ENCODE measurements at places on chromosomes 7 and 10.
A peak's percentile ranks its signal among the peaks of the same experiment; 100 is the strongest.

DNA sequence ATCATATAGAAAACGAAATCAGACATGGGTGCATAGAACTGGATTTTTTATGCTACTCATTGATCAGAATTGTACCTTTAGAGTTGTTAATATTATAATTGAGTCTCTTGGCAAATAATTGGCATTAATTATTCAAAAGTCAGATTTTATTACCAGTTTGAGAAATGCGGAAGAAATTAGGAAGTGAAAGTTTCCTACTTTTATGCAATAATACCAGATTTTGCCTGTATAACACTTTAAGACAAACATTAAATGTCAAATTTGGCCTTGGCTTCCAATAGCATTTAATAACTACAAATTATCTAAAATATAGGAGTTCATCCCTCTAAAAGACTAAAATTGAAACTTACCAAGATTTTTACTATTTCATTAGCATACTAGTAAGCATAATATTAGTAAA is 6.8 kb upstream of the TFEC start:
- no peak for DNase-seq

GRCh38 chr10:74165530-74165901 is 14.5 kb downstream of the ADK start:
- DNase-seq, result no peak

DNA sequence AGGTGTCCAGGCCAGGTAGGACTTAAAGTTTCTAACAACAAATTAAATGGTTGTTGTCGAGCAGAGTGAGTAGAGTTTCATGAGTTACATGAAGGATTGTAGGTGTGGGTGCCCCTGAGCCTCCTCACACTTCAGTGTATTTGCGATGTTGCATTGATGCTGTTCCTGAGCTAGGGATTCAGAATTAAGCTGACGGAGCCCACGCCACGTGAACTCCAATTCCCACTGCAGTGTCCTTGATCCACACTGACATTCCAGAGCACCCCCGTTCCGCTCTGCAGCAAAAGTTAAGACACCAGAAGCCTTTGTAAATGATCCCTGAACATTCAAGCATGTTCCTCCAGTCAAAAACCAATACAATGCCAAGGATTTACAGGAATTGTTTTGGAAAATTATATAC is 78.8 kb upstream of the SEC61G start:
- DNase-seq, result no peak

GRCh38 chr7:114943953-114944744 is 22.3 kb downstream of the MDFIC start:
- no peak for DNase-seq

DNA sequence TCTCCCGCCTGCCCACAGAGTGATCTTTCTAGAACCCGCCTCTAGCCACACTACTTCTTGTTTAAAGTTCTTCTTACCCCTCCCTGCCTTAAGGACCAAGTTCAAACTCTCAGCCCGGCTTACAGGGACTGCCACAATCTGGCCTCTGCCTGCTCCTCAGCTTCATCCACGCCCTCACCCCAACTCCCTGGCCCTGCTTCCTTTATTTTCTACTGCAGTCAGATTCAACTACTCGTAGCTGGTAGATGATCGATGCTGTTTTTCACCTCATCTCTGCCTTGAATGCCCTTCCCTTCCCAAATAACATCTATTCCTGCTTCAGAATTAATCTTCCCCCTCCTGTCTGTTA is 508.5 kb downstream of the RPS24 start:
- no peak for DNase-seq

- no peak for DNase-seq
These were observed 137.6 kb upstream of the THSD7A start for GRCh38 chr7:11969643-11970042.

DNA sequence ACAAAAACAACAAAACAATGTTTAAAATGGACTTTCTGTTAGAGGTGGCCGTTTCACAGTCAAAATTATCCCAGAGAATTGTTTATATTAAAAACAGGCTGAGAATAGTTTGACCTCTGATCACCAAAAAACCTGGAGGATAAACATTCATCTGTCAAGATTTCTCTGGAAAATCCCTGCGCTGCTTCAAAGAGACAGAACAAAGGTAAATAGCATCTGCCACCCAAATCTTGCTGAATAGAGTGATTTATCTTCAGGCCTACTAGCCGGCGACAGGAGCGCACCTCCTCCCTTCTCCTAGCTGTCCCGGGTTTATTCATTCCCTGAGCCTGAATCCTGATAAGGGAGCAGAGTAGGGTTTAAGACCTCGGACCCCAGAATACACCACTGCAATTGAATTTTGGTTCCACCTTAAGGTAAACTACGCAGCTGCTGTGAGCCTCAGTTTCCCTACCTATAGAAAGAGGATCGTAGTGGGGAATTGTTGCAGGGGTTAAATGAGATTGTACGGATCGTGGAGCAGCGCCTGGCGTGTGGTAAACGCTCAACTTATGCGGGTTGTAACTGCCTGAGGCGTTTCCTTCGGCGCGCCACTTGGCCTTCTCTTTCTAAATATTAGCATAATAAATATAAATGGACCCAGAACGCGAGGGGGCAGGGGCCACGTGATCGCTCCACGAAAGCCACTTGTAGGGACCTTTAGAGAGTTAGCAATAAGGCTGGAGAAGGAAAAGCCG is 498 bp upstream of the ST7 start:
- DNase-seq, result peak; percentile 26

DNA sequence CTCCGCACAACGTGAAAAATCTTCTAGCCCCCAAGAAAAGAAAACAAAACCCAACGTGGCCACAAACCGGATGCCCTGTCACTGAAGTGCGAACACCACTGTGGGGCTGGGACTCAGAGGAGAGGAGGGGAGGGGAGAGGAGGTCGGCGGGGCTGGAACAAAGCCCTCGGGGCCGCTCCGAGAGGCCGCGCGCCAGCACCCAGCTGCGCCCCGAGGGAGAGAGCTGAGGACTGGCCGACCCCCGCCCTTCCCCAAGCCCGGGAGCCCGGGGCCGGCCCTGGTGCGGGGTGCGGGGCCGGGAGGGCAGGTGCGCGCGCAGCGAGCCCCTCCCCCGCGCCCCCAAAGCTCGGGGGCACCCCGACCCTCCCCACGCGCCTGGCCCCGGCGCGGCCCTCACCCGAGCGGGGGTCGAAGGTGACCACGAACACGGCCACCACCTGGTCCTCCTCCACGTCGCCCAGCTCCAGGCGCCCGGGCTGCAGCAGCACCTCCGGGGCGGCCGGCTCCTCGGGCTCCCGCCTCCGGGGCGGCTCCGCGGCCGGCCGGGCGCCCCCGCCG is 398 bp downstream of the DENND11 start:
- peak; percentile 8 for DNase-seq

- DNase-seq, result no peak
These were observed 450.6 kb upstream of the SORCS1 start for GRCh38 chr10:107614939-107615685.

DNA sequence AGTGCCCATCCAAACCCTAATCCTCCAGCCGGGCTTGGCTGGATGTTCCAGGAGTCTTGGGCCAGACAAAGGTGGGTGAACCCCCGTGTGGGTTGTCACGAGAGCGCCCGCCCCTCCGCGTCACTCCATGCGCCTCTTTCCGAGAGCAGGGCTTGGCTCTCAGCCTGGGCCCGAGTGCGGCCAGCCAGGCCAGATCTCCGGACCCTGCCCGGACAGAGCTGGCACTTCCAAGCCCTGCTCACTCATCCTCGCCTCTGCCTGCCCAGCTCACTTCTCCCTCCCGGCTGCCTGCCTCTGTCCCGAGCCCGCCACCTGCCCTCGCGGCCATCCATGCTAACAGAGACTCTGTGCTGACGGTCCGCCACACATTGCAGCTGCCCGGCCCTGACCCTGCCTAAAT is 34.6 kb downstream of the AGAP3 start:
- no peak for DNase-seq

DNA sequence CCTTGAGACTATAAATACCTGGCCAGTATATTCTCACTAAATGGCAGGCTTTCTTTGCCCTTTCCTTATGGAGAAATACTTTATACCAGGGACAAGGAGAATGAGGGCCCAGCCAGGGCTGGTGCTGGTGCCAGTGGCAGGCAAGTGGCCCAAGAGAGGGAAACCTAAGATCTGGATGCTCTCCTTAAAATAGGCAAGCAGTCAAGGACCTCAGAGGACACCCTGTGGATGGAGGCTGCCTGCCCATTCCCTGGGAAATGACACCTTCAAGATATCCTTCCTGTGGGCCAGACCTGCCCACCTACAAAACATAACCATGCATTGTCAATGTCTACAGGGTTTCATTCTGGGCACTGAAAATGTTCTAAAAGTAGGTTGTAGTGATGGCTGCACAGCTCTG is 29.1 kb downstream of the POLR3A start:
- no peak for DNase-seq

GRCh38 chr10:8104005-8104404 is 49.5 kb downstream of the GATA3 start:
- no peak for DNase-seq

GRCh38 chr7:27940341-27940740 is 200.4 kb downstream of the TAX1BP1 start:
- DNase-seq, result no peak

GRCh38 chr7:119256001-119256400 is 1017.0 kb upstream of the KCND2 start:
- no peak for DNase-seq

DNA sequence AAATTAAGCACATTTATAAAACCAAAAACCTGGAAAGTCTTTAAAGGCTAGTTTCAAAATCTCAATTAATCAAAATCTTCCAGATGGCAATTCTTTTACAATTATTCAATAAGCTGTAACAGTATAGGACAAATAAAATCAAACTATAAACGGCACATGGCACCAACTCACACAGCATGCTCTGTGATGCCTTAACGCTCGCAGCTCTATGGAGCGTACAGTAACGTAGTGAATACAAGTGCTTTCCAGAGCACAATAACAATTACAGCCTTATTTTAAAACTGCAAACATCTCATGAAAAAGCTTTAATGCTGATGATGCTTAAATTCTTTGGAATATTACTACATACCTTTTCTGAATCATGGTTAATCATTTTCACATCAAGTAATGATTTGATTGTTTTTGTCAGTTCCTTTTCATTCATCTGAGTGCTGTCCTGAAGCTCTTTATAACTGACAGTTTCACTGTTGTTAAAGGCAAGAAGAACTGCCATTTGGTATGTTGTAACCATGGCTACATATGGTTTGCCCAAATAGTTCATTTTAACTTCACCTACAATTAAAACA is 74.2 kb downstream of the CUL2 start:
- no peak for DNase-seq

DNA sequence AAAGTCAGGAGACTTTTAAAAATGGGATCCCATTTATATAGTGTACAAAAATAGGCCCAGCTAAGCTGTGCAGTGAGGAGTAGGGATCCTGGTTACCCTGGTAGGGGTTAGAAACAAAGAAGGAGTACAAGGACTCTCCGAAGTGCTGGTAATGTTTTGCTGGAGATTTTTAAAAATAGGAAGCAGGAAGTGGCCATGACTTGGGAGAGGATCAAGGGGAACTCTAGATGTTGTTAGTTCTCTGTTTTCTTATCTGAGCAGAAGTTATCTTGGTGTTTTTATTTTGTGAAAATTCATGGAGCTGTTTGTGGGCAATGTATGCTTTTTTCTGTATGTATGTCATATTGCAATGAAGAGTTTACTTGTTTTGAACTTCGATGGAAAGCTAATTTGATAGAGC is 373.9 kb downstream of the SFMBT2 start:
- no peak for DNase-seq

GRCh38 chr7:156889089-156889488 is 3.9 kb downstream of the LMBR1 start:
- no peak for DNase-seq

GRCh38 chr10:114071178-114071577 is 27.5 kb downstream of the ADRB1 start:
- no peak for DNase-seq

GRCh38 chr7:156178857-156179256 is 366.6 kb upstream of the SHH start:
- DNase-seq, result no peak

DNA sequence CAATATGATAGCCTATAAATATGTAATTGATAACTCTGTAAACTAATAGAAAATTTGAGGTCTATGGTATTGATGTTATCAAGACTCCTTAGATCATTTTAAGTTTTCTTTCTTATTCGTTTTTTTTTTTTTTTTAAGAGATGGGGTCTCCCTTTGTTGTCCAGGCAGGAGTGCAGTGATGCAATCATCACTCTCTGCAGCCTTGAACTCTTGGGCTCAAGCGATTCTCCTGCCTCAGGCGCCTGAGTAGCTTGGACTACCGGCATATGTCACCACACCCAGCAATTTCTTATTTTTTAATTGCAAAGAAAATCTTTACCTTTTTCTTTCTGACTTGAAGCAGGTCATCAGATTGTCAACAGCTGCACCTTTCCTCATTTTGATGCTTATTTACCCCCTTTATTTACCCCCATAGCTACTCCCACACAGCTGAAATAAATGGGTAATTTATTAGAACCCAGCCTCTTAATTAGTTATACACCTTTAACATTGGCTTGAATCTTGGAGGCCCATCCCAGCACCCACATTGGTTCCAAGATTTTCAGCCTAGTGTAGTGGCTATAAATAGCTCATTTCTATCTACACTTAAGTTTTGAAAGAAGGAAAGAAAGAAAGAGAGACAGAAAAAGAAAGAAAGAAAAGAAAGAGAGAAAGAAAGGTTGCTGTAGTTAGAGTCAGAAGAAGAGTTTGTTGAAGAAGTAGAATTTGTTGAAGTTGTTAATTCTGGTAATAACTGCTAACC is 38.3 kb downstream of the ARL4A start:
- no peak for DNase-seq

DNA sequence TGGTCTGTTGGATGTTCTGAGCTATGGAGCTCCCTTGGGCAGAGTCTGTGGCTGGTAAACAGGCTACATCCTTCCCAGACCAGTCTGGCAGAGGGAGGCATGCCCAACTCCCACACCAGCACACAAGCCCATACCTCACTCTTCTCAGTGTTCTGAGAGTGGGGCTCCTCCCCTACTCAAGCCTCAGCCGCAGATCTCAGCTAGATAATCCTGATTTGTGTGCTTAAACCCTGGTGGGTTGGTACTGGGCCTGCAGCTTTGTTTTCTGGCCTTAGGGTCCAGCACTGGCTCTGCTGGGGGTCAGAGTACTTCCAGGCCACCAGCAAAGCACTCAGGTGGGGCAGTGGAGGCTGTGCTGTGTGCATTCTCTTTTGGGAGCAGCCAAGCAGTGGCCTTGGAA is 70.4 kb downstream of the MGAM2 start:
- DNase-seq, result no peak

GRCh38 chr10:59803714-59804113 is 50.5 kb upstream of the MRLN start:
- no peak for DNase-seq
